ENCODE measurements at places on chromosomes 3 and 15.

DNA sequence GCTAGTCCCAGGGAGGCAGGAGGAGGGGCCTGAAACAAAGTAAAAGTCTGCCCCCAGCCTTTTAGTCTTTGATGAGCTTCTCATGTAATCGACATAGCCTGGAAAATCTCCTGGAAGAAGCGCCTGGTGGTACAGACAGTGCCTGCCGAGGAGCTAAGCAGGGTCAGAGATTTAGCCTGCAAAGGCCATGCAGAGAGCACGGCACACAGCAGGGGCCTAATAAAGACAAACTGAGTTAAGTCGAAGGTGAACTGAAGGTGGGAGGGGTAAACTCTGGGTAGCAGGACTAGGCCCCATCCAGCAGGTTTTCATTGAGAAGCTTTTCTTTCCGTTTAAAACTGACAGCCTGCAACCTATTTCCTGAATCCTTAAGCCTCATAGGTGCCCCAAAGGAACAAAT, 115.5 kb upstream of the ABHD17C start:
- DNase-seq, result no peak

- DNase-seq, result no peak
Observed at GRCh38 chr3:20406611-20407011, 220.6 kb upstream of the SGO1 start.

DNA sequence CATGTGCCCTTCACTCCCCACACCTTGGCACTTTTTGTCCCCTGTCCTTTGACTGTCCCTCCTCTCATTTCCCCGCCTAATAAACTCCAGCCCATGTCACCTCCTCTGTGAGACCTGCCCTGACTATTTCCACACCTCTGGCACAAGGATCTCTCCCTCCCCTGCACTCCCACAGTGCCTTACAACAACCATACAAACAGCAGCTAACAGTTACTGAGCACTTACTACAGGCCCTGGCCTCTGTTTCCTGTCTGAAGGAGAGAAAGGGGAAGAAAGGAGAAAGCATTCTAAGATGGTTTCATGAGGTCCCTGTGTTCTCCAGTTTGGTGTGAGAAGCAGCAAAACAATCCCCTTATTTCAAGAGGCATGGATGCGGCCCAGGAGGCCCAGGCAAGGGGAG, 20.0 kb upstream of the TRH start:
- DNase-seq, result no peak

GRCh38 chr3:114880078-114880477, 267.0 kb downstream of the ZBTB20 start:
- no peak for DNase-seq

- no peak for DNase-seq
Observed at GRCh38 chr3:124453189-124453588, 277.1 kb upstream of the UMPS start.
